Cerebellar nuclear complex (tissue), 1 donor: ENCODE measurements at places on chromosomes 4 and X.

GRCh38 chrX:46573892-46574773 is 568 bp downstream of the CHST7 start:
- DNase-seq = no peak

- DNase-seq = no peak
Measured at GRCh38 chr4:177460460-177460859, 18.2 kb upstream of the AGA start.

GRCh38 chrX:65783746-65784145 is 116.3 kb downstream of the MSN start:
- no peak for DNase-seq

DNA sequence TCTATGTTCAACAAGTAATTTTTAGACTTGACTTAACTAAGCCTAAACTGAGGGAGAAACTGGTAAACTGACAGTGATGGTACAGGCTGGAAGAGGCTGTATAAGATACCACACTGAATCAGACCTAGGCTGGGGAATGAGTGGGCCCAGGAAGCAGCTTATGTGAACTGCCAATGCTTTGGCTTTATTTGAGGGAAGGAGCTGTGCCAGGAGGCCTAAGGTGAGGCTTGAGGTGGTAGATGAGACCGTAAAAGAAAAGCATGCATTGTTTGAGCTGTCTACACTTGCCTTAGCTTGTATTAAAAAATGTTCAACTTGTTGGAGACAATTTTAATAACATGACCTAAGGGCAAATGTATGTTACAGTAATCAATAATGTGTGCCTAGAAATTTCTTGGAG is 96.2 kb downstream of the RS1 start:
- DNase-seq = no peak

DNA sequence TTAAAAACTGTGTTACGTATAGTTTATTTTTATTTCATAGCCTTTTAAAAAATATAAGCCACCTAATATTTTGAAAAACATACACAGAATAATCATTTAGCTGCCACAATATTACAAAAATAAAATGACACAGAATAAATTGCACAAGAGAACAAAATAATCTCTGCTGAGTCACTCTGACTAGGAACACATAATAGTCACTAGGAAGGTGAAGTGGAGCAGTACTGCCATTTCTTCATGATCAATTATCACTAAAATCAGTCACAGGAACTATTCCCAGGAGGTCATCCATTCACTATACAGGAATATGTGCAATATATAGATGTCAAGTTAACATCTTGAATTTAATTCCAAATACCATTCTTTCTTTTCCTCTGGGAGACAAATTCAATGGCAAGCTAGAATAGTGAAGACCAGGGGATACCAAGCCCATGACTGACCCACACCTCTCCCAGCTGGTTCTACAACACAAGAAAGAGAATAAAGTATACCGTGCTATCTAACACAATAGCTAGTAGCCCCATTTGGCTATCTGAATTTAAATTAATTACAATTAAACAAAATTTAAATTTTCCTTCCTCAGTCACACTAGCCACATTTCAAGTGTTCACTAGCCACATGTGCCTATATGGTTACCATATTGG is 5.9 kb downstream of the SMIM43 start:
- no peak for DNase-seq
